Activated T-cell treated with anti-CD3 and anti-CD28 coated beads, Interleukin-2, amount 50 U/mL, for 72 hours (primary cell): ENCODE measurements at places on chromosomes 4 and X. TPM values are rescaled to one million over a fixed set of nuclear protein-coding genes. Genes with fewer than 3 reads are reported as not detected.

- no peak for DNase-seq
Measured at GRCh38 chr4:180832073-180832472, 1411.1 kb upstream of the TENM3 start.

- no peak for DNase-seq
Measured at GRCh38 chr4:40587826-40588225, 41.8 kb downstream of the RBM47 start.

RASSF6 gene
- 0.07 TPM for total RNA-seq

TMEM128 gene
- total RNA-seq = 31.2 TPM

- peak; percentile 74 for DNase-seq
Measured at GRCh38 chr4:76067652-76068286, 6.7 kb upstream of the ART3 start.
